ENCODE measurements at places on chromosomes 11 and 22. TPM values are rescaled to one million over a fixed set of nuclear protein-coding genes. Genes with fewer than 3 reads are reported as not detected.

Gene IL17REL
- not detected for total RNA-seq

DNA sequence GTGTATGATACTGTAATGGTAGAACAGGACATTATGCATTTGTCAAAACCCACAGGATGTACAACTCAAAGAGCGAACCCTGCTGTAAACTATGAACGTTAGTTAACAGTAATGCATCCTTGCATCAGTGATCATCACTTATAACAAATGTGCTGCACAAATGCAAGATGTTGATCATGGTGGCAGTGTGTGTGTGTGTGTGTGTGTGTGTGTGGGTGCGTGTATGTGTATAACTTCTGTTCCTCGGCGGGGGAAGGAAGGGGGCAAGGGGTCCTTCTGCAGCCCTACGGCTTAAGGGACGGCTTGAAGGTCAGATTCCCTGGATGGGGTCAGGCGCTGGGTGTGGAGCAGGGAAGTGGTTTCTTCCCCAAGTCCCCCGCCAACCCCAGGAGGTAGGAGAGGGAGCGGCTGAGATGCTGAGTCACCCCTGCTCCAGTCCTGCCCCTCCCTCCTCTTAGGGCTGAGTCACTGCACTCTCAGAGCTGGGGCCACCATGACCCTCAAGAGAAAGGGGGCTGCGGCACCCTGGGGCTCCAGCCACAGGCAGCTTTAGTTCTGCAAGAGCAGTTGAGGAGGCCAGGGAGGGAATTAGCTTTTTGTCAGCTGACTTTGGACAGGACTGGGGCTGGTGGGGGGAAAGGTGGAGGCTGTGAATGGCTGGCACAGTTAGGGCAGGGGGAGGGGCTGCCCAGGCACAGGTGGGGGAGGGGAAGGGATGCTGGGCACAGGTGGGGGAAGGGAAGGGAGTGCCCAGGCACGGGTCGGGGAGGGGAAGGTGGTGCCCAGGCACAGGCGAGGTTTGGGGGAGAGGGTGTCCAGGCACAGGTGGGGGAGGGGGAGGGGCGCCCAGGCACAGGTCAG, 8.8 kb upstream of the CTSD start:
- peak; percentile 88 for DNase-seq
- no peaks in the 10 kb centered on the region for H3K27me3 ChIP-seq
- no peak overlapping the region for H3K4me3 ChIP-seq
- no peaks in the 10 kb centered on the region for H3K36me3 ChIP-seq
- peak overlapping the region; percentile 54 for H3K27ac ChIP-seq

DNA sequence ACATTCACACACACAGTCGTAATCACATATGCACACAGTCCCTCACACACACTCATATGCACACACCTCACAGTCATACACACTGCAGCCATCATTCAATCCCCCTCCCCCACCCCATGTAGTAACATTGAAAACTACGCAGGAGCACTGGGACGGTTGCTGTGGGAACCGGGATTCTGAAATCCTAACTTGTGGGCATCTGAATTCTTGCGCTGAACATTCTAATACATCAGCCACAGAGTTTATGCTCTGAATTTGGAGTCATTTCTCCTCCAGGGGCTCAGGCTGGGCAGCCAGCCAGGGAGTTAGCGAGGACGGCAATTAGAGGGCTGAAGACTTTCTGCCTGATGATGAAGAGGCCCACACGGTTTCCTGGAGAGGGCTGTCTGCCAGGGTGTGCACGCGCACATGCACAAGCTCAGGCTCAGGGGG, 32.7 kb downstream of the CD6 start:
- H3K27ac ChIP-seq = peak overlapping the region; percentile 22
- H3K4me1 ChIP-seq = peaks cover 24% of the 10 kb centered on the region
- no peak overlapping the region for H3K4me3 ChIP-seq
- peaks cover 9% of the 10 kb centered on the region for H3K27me3 ChIP-seq
- no peaks in the 10 kb centered on the region for H3K36me3 ChIP-seq

DNA sequence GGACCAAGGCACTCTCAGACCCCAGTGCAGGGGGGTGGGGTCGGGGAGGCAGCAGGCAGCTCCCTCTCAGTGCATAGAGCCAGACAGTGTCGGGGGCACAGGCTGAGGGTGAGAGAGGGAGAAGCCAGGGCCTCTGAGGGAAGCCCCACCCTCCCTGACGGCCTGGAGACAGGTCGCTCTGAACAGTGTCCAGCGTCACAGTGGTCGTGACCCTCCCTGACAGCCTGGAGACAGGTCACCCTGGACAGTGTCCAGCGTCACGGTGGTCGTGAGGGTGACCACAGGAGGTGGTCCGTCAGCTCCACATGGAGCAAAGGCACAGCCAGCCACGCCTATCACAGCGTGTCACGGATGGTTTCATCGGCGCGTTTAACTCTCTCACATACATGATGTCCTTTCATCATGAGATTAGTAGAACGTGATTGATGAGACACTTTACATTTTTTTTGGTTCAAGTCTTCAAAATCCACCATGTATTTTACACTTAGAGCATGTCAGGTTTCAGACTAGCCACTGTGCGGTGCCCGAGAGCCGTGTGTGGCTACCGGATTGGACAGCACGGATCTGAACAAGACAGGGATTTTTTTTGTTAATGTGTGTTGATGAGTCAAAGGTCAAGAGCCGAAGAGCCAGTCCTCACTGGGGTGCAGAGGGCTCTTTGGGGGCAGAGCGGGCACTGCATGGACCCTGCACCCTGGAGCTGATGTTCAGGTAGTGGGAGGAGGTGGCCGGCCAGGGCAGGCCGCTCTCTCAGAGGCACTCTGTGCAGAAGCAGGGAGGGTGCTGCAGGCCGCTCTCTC, 23.9 kb upstream of the PANX2 start:
- H3K36me3 ChIP-seq = no peaks in the 10 kb centered on the region
- H3K27ac ChIP-seq = no peak overlapping the region
- no peaks in the 10 kb centered on the region for H3K27me3 ChIP-seq
- no peak overlapping the region for H3K4me3 ChIP-seq
- peaks cover 3% of the 10 kb centered on the region for H3K4me1 ChIP-seq

DNA sequence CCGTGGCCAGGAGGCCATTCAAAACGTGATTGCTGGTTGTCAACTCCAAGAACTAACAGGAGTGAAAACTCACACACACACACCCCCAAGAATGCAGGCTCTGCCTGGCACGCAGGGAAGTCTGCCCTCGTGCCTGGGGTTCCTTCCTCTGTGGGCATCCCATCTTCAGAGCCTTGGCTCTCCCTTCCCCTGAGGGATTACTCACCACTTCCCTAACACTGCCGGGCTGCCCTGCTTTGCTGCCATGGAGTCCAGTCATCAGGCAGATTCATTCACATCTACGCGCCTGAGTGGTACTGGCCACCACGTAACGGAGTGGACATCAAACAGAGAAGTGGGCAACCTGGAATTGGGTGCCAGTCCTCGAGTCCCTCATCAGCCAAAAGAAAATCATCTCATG, 120.7 kb upstream of the TMEM45B start:
- no peaks in the 10 kb centered on the region for H3K4me1 ChIP-seq
- H3K36me3 ChIP-seq = no peaks in the 10 kb centered on the region
- no peak overlapping the region for H3K27ac ChIP-seq

Measured in SJSA1 (cell line).